ENCODE measurements at places on chromosomes 6 and 20.

GRCh38 chr6:16737925-16738324 is 23.3 kb downstream of the ATXN1 start:
- peak; percentile 58 for DNase-seq

DNA sequence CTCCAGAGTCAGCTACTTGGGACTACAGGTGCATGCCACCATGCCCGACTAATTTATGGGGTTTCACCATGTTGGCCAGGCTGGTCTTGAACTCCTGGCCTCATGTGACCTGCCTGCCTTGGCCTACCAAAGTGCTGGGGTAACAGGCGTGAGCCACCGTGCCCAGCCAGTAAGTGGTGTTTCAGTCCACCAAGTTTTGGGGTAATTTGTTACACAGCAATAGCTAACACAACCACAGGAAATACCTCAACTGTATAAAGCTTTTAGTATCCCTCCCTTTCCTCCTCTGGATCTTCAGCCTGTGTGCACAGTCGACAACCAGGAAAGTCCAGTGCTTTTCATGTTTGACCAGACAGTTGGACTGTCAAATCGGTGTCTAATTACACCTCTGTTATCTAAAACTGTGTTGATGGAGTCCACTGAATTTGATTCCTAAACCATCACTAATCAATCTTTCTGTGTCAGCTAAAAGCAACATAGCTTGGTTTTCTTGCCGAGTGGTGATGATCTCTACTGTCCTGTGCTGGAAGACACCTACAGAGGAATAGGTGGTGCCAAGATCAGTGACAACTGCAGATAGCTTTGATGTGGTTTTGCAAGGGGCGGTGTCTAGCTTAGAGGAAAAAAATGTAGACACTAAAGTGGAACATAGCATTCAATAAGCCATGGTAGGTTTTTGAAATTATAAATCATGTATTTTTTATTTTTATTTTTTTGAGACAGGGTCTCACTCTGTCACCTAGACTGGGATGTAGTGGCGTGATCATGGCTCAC is 22.2 kb upstream of the ZBTB2 start:
- DNase-seq, result no peak

DNA sequence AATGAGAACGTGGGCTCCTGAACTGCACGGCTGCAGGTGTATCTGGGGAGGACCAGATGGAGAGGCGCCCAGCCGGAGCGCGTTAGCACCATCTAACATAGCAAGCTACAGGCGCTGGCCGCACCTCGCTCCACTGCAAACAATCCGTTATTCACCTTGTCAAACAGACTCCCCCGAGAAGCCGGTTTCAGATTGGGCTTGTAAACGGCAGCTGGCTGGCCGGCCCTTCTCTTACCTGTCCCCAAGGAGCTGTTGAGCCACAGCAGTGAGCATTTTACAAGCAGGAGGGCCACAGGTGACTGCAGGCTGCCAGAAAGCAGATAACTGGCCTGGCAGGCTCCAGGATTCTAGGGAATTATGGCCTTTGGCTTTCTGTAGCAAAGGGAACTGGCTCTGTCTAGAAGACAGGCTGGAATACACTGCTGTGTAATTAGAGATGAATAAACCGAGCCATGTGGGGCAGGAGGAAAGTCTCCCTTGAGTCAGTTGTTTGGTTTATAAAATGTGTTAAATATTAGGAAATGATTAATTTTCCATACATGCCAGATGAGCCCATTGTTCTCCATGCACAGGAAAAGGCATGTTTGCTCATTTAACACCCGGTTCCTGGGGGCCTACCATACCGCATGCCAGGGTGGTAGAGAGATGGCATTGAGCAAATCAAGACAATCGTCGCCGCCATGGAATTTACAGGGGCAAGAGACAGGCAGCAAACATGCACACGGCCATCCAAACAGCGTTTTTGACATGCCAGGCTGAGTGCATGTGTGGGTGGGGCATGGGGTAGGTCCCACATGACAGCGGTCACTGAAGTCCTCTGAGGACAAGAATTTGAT is 159.3 kb downstream of the NFATC2 start:
- DNase-seq, result peak; percentile 39

DNA sequence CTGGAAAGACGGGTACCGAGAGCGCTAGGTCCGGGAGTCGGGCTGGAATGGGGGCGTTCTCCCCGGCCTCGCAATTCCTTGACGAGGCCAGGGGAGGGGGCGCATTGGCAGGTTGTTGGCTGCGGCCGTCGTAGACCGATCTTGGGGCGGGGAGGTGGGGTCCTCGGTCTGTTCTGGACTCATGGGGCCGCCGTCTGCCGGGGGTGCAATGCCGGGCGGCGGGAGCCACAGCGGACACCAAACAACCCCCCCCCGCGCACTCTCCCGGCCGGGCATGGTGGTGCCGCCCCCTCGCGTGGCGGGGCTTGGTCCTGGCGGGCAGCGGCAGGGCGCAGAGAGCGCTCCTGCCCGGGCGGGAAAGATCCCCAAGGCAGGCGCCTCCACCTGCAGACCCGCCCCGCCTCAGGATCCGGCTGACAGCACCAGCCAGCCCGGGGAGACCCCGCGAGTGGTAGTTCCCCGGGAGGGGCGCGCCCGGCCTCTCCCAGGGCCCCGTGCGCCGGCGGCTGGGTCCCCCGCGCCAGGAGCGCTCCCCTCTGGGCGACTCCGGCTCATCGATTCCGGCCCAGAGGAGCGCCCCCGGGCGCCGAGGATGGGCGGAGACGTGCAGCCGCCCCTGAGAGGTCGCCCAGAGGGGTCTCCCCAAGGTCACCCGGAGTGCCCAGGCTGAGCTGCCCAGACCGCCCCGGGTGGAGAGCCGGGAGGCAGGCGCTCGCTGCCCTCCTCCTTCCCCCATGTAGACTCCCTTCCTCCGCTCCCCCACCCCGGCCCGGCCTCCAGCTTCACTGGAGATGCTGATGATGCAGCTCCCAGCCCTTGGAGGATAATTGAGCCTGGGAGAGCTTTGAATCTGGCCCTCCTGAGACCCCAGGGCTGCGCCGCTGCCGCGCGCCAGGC is 709 bp downstream of the PPP1R16B start:
- no peak for DNase-seq

DNA sequence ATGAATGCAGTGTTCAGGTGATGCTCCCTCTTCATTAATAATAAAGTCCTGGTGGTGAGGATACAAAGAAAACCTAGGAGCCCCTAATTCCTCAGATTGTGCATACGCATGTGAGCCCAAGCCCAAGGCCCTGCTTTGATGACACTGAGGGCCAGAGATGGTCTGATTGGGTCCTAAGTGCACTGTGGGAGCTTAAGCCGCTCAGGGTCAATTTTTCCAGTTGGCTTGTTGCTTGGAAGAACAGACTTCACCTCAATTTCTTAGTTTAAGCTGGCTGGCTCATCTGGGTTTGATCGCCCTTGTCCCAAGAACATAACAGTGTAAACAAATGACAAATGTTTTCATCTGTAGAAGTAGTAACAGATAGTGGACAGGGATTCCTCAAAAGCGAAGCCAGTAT is 41.4 kb downstream of the INSM1 start:
- no peak for DNase-seq

DNA sequence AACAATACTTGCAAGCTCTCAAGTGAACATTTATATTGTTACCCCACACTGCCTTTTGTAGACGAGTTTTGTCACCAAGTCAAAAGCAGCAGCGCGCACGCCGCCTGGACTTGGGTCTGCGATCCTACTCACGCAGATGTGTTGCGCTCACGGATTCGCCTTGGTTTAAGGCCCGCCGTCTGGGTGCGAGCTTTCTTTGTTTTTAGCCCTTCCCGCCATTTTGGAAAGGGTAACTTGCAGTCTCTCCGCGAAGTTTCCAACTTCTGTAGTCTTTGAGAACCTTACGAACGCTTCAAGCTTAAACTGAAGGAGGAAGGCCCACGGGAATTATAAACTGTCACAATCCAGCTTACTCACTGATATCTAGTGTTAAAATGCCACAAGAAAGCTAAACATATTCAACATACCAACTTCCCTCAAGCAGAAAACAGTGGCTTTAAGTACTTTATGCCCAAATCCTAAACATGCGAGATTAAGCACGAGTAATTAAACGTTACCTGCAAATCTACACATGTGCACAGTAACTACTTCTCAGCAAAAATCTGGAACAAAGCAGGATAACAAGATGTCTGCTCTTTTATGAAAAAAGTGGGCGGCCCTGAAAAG is 80.4 kb upstream of the BTN3A2 start:
- DNase-seq, result peak; percentile 69

- DNase-seq, result no peak
Observed at GRCh38 chr6:55286824-55287223, 40.4 kb upstream of the GFRAL start.

GRCh38 chr6:144857086-144857485 is 572.0 kb downstream of the UTRN start:
- DNase-seq, result no peak

DNA sequence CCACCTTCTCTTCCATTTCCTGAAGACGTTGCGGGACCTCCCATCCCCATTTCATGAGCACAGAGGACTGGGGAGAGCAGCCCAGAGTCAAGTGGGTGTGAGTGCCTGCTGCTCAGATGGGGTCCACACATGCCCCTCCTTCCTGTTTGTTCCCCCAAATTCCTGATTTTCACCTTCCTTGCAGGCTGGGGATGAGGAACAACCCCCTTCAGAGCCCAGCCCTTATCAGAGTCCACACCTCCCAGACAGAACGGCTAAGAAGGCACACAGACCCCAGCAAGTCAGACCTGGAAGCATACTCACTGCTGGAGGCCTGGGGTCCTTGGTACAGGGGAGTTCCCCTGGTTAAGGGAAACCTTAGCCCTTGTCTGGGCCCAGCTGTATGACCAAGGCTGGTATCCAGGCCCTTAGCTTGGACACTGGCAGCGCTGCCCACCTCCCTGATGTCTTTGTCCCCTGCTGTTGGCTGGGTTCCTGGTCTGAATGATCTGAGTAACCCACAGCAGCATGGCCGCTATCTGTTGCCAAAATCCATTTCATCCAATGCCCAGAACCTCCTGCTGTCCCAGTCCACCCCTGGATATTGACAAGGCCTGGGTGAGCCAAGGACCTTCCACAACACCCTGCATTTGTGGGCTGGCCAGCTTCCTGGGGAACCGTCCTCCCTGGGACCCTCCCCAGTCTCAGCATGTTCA is 230.9 kb downstream of the SYNDIG1 start:
- DNase-seq, result no peak

GRCh38 chr20:16777126-16777525 is 29.0 kb downstream of the OTOR start:
- DNase-seq, result no peak

- DNase-seq, result no peak
Observed at GRCh38 chr20:2261046-2261485, 34.7 kb upstream of the TGM3 start.

- DNase-seq, result peak; percentile 20
Observed at GRCh38 chr6:72579865-72580264, 42.0 kb upstream of the KCNQ5 start.

- DNase-seq, result no peak
Observed at GRCh38 chr6:73252703-73253102, 10.3 kb downstream of the KHDC1 start.

DNA sequence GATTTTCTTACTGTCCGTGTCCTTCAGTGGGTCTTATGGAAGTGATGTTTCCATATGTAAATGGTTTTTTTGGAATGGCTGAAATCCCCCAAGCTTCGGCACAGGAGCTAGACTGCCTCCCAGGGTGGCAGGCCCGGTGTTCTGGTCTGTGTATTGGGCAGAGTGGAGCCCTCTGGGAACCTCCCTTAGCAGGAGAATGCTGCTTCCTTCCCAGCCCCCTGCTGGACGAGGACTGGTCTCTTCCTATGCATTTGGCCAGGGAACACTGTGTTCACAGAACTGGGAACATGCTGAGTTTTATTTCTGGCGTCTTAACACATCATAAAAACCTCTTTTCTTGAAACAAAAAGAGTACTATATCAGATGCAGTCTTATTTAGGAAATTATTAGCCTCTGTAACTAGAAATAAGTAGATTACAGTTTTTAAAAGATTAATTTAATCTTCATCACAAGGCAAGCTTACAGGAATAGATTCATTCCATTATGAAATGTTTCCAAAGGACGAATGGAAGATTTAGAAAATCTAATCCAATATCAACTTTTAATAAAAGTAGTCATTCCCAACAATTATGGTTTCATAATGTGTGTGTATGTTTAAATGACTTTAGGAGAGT is 56.6 kb downstream of the SYTL3 start:
- peak; percentile 42 for DNase-seq

GRCh38 chr6:39228992-39229767 is at the start of gene KCNK5:
Gene KCNK5 (minus strand): TSS chr6:39229475. CDS start chr6:39229111, 364 bp downstream.
- DNase-seq, result peak; percentile 15

DNA sequence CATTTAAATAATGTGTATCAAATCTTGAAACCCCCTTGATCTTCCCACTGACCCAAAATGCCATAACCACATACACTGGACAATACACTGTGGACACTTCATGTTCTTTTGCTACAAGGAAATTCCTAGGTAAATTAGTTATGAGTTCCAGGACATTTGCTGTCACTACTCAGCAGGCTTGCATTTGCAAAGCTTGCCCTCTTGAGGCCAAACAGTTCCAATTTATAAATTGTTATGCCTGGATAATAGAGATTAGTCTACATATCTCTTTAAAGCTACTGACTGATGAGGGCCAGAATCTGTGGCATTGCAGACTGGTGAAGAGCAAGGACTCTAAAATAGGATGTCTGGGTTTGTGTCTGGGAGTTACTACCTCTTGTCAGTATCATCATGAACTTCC is 17.4 kb upstream of the RAB32 start:
- DNase-seq, result peak; percentile 30

- peak; percentile 33 for DNase-seq
Observed at GRCh38 chr20:35776513-35777101, 4.8 kb downstream of the PHF20 start.

DNA sequence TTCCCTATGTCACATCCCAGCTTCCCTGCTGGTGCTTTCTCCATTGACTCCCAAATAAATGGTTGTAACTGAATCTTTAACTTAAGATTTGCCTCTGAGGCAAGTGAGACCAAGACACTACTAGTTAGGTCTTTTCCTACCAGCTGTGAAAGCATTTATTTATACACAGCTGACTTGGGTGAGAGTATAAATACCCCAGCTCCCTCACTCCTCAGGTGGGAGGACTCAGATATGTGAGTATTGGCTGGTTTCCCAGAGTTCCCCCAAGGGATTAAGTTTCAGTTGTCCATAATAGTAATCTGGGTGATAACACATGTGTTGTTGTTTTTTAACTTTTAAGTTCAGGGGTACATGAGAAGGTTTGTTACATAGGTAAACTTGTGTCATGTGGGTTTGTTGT is 49.8 kb downstream of the CFAP61 start:
- DNase-seq, result no peak

DNA sequence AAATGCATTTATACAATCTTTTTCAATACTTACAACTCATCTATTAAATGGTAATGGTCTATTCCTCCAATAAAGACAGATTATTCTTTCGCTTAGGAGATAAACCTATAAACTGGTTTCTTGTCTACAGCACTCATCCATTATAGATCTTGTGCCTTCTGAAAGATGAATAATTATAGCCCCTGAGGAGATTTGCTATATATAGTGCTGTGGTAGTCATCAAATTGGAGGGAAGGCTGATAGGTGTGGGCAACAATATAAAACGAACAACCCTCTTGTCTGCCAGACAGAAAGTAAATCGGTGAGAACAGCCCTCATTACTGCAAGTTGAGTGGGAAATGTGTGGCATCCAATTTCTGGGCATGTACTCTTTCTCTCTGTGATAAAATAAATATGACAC is 292.5 kb upstream of the CNR1 start:
- DNase-seq, result no peak

GRCh38 chr6:110338820-110339470 is 19.2 kb downstream of the METTL24 start:
- no peak for DNase-seq

- DNase-seq, result peak; percentile 50
Observed at GRCh38 chr6:1267057-1267732, 44.7 kb upstream of the FOXQ1 start.
